ENCODE measurements at places on chromosomes 4 and X.

GRCh38 chr4:126213996-126214395 lies 899.2 kb downstream of the FAT4 start:
- DNase-seq: no peak

GRCh38 chr4:156113138-156113765 lies 159.6 kb upstream of the CTSO start:
- no peak for DNase-seq

DNA sequence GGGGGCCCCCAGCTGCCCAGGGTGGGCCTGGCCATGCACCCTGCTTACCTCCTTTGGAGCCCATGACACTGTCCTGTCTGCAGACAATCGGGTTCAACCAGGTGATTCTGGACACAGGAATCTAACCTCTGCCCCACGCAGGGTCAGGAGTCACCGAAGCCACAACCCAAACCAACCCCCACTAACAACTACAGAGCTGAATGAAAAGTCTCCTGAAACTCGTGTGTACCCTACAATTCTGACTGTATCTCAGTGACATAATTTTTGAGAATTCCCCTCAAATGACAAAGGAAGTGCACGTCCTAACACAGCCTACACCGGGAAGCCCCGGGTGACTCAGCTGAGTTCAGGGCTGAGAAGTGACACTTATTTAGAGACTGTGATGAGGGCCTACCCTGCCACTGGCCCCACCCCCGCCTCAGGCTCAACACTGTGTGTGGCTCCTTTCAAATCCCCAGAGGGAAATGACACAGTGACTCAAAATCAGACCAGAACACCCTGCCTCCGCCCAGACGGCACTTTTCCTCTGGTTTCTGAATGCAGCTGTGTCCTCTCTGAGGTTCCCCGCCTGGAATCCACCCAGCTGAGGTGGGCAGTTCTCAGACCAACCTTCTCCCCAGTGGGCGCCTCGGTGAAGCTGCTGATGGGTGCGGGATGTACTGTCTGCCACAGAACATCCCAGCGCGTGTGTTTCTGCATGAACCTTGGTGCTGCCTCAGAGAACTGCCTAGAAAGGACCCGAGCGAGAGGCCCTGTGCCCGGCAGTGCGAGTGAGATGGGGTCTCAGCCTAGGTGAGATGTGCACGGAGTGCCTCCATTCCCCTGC lies 9.9 kb downstream of the TNIP2 start:
- DNase-seq: peak; percentile 67

DNA sequence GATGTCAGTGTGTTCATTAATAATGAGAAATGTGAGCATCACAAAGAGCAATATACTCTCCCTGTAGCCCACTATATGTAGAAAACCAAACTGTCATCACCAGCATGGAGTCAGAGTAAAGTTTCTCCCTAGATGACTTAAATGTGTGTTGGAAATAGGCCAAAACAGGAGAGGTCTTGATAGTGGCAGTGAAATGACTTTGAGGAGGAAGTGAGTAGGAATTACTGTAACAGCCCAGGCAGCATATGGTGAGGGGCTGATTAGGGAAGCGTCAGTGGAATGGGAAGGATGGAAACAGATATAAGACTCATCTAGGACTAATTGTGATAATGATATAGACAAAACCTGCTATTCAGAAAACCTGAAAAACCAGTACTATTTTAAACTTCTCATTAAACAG lies 83.9 kb downstream of the ATXN3L start:
- DNase-seq: no peak

GRCh38 chrX:65488495-65488894 lies 46.1 kb downstream of the LAS1L start:
- DNase-seq: no peak

Data from stimulated activated CD8-positive, alpha-beta memory T cell treated with anti-CD3 and anti-CD28 coated beads, Interleukin-4, amount 100 ng/mL, for 1 hour (primary cell).